ENCODE measurements at places on chromosomes 2 and 18.

DNA sequence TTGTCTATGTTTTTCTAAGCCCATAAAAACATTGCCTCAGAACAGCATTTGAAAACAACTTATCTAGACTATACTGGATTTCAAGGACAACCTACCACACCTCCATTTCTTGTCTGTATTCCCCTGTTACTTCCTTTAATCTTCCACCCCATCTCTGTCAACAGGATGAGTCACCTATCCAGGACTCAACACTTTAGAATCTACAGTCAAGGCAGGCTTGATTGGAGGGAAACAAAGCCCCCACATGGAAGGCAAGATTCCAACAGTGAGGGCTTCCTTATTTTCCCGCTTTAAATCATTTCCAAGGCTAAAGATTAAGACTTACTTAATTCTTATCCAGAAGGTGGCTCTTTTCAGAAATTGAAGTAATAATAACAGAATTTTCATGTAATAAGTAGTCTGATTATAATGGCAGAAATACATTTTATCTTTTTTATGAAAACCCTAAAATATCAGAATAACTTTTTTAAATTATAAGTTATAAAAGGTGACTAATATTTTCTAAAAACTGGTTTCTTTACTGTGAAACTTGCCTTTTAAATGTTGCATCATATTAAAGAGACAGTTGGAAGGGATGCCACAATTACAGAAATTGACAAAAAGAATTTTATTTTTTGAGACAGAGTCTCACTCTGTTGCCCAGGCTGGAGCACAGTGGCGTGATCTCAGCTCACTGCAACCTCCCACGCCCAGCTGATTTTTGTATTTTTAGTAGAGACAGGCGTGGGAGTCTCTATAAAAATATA, 138.7 kb upstream of the CCDC150 start:
- no peak for DNase-seq

- no peak for DNase-seq
Observed at GRCh38 chr2:198916548-198917080, 541.1 kb downstream of the SATB2 start.

- no peak for DNase-seq
Observed at GRCh38 chr2:105125920-105126319, 88.1 kb downstream of the MRPS9 start.

- DNase-seq = no peak
Observed at GRCh38 chr18:8435376-8435775, 173.9 kb upstream of the RAB12 start.

- DNase-seq = no peak
Observed at GRCh38 chr2:233693963-233694362, 1.3 kb downstream of the UGT1A6 start.

DNA sequence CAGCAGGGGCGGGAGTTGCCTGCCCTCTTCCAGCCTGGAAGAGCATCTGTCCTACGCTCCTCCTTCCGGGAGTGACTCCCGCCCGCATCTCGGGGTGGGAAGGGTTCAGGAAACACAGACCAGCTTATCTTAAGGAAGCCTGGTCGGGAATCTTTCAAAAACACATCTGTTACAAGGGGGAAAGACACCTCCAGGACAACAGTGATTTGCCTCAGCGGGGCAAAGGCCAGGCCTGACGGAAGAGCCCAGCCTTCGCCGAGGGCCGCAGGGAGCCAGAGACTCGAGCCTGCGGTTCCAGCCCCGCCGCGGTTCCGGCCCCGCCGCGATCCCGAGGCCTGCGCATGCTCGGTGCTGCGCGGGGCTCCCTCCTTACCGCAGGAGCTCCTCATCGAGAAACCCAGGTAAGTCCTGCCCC, 38.1 kb upstream of the TGIF1 start:
- DNase-seq = peak; percentile 20
